ENCODE measurements at places on chromosomes 5 and 9.

DNA sequence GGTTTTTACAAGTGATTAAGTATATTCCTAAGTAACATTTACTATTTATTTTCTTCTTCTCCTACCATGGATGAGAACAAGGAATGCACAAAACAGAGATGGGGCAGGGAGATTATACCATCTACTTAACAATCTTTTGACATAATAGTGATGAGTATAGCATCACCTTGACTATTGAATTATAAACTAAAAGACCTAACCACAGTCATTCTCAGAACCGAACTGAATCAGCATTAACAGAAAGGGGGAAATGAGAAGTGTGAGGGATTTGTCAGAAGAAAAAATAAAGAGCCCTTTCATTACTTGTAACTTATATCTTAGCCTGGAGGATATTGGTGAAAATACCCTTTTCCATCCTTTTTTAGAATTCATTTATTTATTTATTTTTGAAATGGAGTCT, 21.9 kb downstream of the OR2Y1 start:
- no peak for DNase-seq

DNA sequence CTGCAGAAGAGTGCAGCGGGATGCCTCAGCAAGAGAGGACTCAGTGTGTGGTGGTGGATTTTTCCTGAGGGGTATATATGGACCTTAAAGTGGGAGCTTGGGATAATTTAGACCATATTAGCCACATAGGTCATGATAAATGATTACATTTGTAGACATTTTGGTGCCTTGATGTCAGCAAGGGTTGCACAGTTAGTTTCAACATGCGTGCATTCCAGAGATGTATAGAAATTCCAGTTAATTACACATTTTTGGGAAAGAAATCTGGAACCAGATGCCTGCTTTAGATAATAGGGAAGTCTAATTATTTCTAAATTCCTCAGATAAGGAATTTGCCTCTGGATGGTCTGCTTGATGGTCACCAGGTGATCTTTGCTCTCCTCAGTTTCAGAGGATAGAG, 440.6 kb upstream of the PAPPA start:
- no peak for DNase-seq

- DNase-seq = no peak
These were observed 40.3 kb downstream of the TNFAIP8 start for GRCh38 chr5:119396030-119396664.

GRCh38 chr5:144596517-144596916, 425.8 kb downstream of the KCTD16 start:
- no peak for DNase-seq

DNA sequence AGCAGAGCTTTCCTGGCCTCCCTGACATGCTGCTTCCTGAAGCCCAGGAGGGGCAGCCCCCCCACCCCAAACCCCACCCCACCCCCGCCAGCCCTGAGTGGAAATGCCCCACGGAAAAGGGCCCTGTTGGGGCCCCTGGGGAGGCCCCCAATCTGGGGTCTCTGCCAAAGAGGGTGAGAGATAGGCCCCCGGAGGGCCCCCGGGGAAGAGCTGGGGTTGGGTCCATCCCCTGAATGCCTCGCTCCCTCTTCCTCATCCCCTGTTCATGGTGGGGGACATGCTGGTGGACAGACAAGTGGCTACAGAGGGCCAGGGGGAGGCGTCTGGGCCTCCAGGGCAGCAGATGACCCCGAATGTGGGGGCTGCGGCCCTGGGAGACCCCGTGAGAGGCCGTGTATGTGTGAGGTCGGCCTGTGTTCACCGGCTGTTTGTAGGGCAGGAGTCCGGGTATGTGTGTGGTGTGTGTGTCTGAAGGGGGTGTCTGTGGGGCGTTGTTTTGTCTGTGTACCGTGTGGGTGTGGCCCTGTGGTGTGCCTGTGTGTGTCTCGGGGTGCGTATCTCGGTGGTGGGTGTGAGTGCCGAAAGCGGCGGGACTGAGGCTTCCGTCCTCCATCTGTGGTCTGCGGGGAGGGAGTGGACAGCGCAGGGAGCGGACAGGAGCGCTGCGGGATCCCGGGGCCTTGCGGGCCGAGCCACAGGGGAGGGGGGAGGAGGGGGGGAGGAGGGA, 11.3 kb downstream of the C9orf50 start:
- DNase-seq = peak; percentile 29

- no peak for DNase-seq
These were observed 395.7 kb downstream of the TLE1 start for GRCh38 chr9:81293651-81294050.

- DNase-seq = no peak
These were observed 29.3 kb downstream of the ATP6V0E1 start for GRCh38 chr5:173012882-173013281.

GRCh38 chr9:98825414-98825813, 17.9 kb downstream of the GALNT12 start:
- DNase-seq = no peak

DNA sequence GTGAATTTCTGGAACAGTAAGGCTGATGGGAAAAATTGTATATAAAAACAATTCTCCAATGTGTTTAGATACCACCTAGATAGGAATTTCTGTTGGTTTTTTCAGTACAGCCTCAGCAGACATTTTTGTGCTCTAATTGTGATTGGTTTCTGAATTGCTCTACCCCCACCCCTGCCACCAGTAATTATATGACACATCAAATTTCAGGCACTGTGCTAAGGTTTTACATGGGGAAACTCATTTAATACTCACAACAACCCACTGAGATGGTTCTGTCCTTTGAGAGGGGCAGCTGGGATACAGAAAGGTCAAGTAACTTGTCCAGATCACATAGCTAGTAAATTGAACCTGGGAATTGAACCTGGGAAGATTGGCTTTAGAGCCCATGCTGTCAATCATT, 288.0 kb downstream of the ARHGEF28 start:
- DNase-seq = no peak

DNA sequence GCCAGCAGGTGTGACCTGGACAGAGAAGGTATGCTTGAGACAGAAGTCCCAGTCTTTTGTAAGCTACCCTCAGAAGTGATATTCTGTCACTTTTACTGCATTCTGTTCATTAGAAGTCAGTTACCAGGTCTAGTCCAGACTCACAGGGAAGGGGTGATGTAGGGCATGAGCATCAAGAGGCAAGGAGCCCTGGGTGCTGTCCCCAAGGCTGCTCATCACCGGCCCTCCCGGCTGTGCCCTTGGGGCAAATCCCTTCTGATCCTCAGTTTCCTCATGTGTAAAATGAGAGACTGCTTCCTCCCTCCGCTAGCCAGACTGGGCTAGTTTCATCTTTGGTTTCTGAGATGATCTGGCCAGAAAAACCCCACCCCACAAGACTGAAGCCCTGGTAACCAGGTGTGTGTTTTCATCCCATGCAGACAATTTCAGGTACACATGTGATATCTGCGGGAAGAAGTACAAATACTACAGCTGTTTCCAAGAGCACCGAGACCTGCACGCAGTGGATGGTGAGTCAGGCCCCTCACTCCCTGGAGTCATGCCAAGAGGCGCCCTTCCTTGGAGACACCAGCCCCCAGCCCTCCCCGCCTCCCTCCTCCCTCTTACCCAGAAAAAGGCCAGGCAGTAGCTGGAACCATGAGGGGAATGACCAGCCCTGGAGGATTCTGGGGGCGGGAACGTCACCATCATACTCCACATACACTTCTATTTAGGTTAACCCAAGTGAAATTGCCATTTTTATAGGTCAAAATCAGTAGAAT, 71.0 kb downstream of the AMBP start:
- DNase-seq = no peak

DNA sequence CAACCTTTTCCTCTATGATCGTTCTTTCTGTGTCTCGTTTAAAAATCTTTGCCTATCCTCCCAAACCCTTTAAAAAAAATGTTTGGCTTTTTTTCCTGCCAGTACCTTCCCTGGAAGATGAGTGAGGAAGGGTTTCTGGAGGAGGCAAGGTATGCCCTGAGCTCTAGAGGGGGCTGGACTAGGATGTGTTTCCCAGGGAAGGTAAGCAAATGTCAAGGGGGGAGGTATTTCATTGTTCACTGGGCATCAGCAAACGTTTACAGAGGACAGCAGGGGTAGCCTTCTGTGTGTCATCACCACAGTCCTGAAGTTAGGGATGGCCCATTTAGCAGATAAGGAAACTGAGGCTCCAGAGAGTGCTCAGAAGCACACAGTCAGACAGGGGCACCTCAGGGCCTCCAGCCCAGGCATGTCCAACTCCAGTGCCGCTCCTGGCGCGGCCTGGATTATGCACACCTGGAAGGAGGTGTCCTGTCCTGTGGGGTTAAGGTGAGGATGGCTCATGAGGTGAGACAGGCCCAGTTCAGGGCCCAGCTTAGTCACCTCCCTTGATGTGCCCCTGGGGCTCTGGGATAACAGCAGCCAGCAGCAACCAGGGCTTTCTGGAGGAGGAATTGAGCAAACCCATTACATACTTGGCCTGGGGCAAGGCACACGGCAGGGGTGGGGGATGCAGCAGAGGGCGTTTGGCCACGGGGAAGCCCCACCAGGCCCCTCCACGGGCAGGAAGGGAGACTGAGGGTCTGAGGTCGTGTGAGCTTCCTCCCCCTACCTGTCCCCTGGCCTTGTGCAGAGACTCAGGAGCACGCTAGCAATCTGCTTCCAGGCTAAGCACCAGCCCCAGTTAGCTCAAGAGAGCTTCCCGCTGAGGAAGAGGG, 100.3 kb upstream of the LMX1B start:
- no peak for DNase-seq

DNA sequence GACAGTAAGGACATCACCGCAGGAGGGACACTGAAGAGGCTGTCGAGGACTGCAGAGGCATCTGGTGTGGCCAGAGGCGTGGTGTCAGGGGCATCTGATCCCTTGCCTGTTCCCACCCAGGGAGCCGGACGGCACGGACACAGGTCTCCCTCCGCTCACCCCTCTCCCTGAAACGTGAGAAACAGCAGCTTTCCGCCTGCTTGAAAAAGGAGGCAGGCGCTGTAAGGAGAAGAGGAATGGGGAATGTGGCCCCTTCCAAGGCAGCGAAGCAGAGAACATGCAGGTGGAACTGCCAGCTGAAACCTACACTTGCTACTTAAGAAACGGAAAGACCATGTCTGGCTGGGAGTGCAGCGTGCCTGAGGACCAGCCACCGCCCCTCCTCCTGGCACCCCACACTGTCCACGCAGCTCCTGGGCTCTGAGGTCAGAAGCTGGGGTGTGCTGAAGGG, 176.2 kb downstream of the GAPVD1 start:
- no peak for DNase-seq

DNA sequence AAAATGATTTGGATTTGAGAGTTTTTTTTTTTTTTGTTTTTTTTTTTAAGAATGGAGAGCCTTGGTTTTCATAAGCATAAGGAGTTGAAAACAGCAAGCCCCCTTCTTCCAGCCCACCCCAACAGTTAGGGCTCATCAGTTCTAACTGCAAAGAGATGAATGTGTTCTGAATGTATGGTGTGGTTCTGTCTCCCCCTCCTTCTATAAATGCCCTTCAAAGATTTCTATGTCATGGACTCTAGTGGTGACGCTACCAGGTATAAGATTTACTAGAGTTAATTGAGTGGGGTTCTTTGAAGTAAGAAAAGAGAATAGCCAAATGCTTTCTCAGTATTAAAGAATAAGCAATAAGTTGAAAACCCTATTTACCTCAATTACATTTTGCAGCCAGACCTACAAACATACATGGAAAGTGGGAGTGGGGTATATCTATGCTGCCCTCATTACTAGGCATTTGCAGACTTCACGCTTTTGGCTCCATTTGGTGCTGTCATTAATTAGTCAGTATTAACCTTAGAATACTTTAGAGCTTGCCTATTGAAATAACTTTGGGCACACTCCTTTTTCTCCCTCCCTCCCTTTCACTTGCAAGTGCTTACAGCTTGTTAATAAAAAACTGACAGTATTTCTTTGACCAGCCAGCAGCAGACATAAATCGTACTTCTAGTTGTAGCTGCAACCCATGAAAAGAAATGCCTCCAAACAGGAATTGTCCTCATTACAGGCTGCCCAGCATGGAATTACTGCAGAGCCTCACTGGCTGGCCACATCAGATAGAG, 667.2 kb upstream of the ZNF608 start:
- no peak for DNase-seq

GRCh38 chr5:180472269-180472668, 21.9 kb upstream of the CNOT6 start:
- DNase-seq = no peak

GRCh38 chr5:170848033-170848432, 13.8 kb upstream of the RANBP17 start:
- DNase-seq = no peak

- no peak for DNase-seq
These were observed 152.0 kb upstream of the LRRTM2 start for GRCh38 chr5:139027150-139027549.

DNA sequence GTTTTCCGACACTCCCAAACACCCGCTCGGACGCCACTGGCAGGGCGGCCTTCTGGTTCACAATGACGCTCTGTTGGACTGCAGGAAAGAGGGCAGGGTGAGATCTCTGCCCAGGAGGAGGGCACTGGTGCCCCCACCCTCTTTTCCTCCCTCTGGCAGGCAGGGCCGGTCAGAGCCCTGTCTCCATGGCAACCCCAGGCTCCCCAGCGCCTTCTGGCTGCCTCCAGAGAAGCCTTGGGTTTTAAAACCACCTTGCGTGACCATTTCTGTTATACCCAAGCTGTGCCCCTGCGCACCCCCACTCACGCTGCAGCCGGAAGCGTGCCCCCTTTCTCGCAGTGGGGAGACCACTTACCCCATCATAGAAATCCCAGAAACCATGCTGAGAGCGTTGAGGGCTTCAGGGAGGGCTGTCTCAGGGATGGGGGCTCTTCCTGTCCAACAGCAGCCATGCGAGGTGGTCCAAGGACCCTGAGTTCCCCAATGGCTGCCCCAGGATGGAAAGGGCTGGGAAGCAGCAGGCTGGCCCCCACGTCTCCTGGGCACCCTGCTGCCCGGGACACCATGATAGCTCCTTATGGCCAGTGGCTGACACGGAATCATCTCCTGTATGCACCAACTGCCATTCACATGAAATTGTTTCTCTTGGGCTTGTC, 7.3 kb downstream of the C9orf50 start:
- DNase-seq = no peak

GRCh38 chr9:115775659-115776058, 377.9 kb upstream of the PAPPA start:
- DNase-seq = no peak

DNA sequence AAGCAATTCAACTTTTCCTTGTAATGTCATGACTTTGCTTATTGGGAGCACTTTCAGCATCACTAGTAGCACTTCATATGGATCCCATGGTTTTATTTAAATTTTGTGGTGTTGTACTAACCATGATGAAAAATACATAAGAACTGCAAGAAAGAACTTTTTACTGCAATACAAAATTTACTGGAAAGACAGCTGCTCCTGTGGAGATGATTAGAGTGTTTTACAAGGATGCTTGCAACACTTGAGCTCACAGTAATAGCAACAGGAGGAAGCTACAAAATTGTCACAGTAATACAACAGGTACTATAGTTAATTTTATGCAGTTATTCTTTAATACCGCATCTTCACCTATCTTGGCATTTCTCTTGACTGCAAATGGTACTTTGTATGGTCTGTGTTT, 158.3 kb upstream of the TSLP start:
- no peak for DNase-seq
